CD4-positive, alpha-beta T cell treated with Interleukin-10 for 1 hour (primary cell): ENCODE measurements at places on chromosomes 13 and 19.

DNA sequence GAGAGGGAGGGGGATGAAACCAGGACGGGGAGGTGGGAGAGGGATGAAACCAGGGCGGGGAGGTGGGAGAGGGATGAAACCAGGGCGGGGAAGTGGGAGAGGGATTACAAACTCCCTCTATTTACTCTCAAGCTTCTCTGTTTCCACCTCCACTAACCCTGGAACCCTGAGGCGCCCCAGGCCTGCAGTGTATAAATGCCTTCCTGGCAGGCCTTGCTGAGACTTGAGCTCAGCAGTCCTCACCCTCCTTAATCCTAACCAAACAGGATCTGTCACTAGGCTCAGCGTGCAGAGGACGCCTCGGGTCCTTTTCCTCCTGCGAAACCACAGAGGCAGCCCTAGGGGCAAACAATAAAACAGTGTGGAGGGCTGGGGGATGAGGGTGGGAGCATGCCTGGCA, 32.1 kb upstream of the OR1M1 start:
- DNase-seq, result no peak

GRCh38 chr13:64276232-64276631, 2860.6 kb upstream of the PCDH20 start:
- no peak for DNase-seq

GRCh38 chr19:55078996-55079395, 3.3 kb downstream of the EPS8L1 start:
- DNase-seq, result no peak

GRCh38 chr19:17335575-17335974, 920 bp upstream of the ANO8 start:
- no peak for DNase-seq

DNA sequence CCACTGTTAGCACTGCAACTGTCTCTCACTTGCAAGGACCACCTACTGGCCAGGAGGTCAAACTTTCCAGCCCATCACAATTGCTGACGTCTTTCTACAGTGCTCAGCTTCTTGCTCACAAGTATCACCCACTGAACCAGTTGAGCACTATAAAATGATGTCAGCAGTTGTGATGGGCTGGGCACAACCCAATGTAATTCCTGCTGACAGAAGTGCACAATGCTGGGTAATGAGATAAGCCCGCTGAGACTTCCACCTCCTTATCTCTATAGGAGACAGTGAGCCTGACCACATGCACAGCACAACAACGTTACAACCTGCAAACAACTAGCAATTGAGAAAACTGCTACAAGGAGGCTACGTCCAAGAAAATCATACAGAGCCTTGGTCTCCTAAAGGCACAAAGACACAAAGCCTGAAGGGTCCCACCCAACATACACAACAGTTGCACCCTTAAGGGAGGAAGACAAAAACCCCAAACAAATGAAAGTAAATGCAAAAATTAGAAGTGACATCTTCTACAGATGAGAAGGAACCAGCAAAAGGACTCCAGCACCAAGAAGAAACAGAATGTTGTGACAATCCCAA, 273.2 kb downstream of the LIG4 start:
- DNase-seq, result no peak

DNA sequence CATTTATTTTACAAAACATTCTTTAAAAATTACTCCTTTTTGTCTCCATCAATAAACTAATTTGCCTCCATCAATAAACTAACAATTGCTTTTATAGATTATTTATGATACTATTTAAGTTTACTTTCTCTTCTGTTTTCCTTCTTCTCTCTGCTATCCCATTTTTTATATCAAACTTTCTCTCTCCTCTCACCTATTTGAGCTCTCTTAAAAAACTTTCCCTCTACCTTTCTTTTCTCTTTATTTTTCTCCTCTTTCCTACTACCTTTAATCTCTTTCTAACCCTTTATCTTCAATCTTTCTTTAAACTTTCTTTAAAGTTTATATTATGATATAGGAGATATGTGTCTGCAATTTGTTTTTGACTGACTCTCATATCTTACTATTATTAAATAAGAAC, 566.4 kb downstream of the DACH1 start:
- no peak for DNase-seq
